ENCODE measurements at places on chromosomes 1 and 21.

- no peak for DNase-seq
Observed at GRCh38 chr1:200982071-200982945, 41.2 kb downstream of the KIF21B start.

- DNase-seq: no peak
Observed at GRCh38 chr1:20624709-20625108, 8.5 kb upstream of the PINK1 start.

DNA sequence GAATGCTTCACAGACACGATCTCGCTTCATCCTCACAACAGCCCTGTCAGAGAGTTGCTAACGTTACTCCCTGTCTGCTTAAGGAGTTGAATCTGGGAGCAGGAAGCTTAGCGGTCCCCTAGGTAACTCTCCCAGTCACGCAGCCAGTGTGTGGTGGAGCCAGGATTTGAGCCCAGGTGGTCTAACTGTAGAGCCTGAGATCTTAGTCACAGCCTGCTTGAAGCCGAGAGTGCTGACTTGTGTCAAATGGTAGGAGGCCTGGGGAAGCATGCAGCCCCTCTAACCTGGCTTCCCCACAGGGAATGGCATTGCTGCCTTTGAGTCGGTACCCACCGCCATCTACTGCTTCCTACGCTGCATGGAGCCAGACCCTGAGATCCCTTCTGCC is 4.1 kb downstream of the ADPRS start:
- DNase-seq: no peak

GRCh38 chr1:44743211-44743610 is 3.6 kb downstream of the KIF2C start:
- DNase-seq: no peak

- no peak for DNase-seq
Observed at GRCh38 chr21:44880405-44881197, 7.1 kb upstream of the PTTG1IP start.

GRCh38 chr1:231207437-231207836 is 33.6 kb upstream of the GNPAT start:
- no peak for DNase-seq

GRCh38 chr1:194215448-194215847 is 1029.0 kb upstream of the B3GALT2 start:
- no peak for DNase-seq

- no peak for DNase-seq
Observed at GRCh38 chr1:57067863-57068262, 102.0 kb upstream of the C8B start.

DNA sequence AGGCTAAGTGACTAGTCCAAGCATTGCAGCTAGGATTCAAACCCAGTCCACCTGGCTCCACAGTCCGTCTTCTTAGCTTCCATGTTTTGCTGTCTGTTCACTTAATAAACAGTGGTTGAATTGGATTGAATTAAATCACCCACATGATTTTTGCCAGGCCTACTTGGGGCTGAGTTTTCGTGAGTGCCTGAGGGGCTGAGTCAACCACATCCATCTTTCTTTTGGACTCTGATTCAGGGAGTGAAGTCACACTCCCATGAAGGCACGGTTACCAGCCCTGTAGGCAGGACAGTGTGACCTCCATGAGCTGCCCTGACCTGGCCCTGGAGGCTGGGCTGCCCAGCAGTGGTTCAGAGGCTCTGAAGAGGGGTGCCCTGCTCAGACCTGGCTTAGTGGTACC is 123.7 kb downstream of the ACTL8 start:
- no peak for DNase-seq

GRCh38 chr1:163300568-163300967 is 21.2 kb upstream of the NUF2 start:
- no peak for DNase-seq

DNA sequence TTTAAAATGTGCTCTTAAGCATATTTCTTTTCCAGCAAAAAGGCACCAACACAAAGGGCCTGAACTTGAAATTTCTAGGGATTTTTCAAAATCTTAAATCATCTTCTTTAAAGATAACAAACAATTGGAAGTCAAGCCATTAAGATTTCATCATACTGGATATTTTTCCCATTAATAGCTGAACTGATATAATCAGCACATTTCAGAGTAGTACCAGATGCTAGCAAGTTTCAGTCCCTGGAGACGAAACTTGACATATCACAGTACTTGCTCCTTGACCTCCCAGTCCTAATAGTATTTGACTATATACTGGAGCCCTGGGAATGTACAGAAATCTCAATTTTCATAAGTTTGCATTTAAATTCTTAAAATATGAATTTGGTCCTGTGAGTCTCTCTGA is 10.2 kb upstream of the CDC7 start:
- no peak for DNase-seq

DNA sequence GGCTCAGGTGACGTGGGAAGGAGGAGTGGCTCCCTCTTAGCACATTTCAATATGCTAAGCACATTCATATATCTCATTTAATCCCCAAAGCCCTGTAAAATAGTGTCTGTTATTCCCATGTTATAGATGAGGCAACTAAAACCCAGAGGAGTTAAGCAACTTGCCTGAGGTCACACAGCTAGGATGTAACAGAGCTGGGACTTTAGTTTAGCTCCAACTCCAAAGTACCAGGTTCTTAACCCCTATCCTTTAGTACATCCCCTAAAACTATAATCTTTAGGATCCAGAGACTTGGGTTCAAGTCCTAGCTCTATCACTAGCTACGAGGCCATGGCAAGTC is 48.5 kb downstream of the LGR6 start:
- DNase-seq: no peak

GRCh38 chr1:48216313-48216712 is 6.2 kb upstream of the SLC5A9 start:
- DNase-seq: no peak

GRCh38 chr1:193185901-193186731 is at the start of gene B3GALT2:
B3GALT2 (minus strand) TSS chr1:193186613; CDS start chr1:193181562, 5,051 bp downstream.
- peak; percentile 82 for DNase-seq

DNA sequence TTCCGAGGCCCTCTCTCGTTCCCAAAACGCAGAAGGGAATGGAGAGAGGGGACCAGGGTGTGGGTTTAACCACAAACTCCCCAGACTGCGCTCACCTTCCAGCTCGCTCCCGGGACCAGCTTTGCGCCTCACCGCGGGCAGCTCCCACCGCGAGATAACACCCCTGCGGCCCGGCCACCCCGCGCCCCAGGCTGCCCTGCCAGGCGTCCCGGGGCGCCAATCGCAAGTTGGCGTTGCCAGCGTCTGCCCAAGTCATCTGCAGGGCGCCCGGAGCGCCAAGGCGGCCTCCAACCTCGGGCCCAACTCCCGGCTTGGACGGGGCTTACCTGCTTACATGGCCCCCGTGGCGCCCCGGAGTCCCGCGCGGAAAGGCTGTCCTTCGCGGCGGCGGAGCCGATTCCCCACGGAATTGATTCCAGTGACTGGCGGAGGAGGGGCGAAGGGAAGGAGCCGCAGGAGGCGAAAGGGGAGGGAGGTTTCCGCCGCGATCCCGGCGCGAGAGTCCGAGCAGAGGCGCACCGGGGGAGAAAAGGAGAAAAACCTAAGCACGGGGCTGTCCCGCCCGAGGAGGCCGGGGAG is 456 bp downstream of the PTPN14 start:
- DNase-seq: no peak

DNA sequence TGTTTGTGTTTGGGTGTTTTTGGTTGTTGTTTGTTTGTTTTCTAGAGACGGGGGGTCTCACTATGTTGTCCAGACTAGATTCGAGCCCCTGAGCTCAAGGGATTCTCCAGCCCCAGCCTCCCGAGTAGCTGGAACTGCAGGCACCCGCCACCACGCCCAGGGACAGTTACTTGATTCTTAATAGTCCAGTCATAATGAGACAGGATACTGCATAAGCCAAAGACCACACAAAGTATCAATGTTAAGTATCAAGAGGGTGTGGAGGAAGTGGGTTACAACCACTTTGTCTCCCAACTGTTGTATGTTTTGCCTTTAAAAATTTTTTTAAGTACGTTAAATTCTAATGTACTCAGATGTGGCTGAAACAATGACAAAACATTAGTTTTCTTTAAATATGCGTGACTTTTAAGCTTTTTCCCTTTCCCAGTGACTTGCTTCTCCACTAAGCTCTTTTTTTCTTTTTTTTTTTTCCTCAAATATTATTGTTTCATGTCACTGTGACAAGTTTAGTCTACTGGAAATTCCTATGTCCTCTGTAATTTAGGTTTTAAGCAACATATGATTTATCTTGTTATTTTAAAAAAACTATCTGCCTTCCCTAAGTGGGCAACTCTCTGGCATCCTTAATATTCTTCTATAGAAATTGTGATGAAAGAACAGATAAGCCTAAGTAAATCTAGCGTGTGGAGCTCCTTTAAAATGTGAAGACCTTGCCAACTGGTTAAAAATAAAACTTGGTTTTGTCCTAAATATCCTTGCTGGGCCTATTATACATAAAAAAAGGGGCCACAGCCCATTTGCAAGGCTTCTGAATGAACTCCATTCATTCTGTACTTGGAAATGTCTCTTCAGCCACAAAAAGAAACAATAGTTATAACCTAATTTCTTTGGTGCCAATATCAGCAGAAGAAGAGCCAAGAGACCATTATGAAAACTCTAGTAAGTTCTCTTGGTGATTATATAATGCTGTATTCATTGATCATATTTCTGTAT is 56.2 kb upstream of the DPH5 start:
- no peak for DNase-seq

GRCh38 chr1:26961826-26962225 is 1.6 kb upstream of the KDF1 start:
- no peak for DNase-seq
